ENCODE measurements at places on chromosomes 1 and 21. TPM values are rescaled to one million over a fixed set of nuclear protein-coding genes. Genes with fewer than 3 reads are reported as not detected.

GRCh38 chr1:203120325-203121153, 7.0 kb upstream of the ADORA1 start:
- no peak for DNase-seq
- H3K4me3 ChIP-seq = no peak overlapping the region
- peaks cover 10% of the 10 kb centered on the region for H3K4me1 ChIP-seq
- no peaks in the 10 kb centered on the region for H3K36me3 ChIP-seq
- H3K27me3 ChIP-seq = peaks cover 43% of the 10 kb centered on the region

GRCh38 chr1:170701962-170702361, 38.0 kb downstream of the PRRX1 start:
- peak overlapping the region; percentile 58 for H3K27ac ChIP-seq
- H3K4me3 ChIP-seq = no peak overlapping the region
- no peaks in the 10 kb centered on the region for H3K27me3 ChIP-seq
- peaks cover 96% of the 10 kb centered on the region for H3K4me1 ChIP-seq
- no peak for DNase-seq
- H3K36me3 ChIP-seq = peaks cover 71% of the 10 kb centered on the region

DNA sequence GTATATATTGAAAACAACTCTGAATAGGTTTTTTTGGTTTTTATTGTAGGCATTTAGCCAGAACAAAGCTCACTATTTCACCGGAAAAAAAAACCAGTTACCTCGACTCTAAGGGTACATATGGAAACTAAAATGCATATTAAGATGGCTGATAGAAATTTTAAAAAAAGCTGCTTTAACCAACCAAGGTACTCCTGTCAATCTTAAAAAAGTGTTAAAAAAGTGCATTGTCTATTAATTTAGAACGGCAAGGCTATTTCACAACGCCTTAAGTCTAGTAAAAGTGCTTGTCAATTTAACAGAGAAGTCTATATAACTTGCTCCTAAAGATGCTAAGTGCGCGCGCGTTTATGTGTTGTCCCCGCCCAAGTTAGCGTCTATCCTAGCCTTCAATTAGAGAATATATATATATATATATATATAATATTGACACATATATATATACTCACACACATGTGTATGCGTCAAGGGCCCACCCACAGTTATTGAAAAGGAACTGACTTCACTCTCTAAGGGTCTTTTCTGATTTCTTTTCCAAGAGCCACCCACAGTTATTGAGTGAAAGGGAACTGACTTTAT, 934 bp downstream of the ASPM start:
- H3K4me3 ChIP-seq = peak overlapping the region; percentile 95
- DNase-seq = no peak
- H3K27ac ChIP-seq = peak overlapping the region; percentile 94
- peaks cover 45% of the 10 kb centered on the region for H3K4me1 ChIP-seq
- no peaks in the 10 kb centered on the region for H3K27me3 ChIP-seq

DNA sequence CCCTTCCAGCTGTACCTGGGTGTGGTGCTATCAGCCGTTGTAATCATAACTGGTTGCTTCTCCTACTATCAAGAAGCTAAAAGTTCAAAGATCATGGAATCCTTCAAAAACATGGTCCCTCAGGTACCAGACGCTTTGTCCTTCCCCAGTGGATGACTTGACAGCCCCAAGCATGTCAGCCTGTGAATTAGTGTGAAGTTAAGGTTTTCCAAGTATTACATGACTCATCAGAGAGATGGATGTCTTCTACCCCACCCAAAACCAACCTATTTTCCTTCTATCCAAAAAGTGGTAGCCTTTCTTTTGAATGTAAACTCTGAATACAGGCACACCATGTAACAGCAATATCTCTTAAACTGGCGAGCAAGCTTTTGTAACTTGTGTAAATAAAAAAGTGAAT, 15.1 kb downstream of the ATP1A1 start:
- H3K4me1 ChIP-seq = peaks cover 4% of the 10 kb centered on the region
- DNase-seq = no peak
- H3K27me3 ChIP-seq = no peaks in the 10 kb centered on the region
- H3K4me3 ChIP-seq = no peak overlapping the region
- no peak overlapping the region for H3K27ac ChIP-seq

- H3K4me3 ChIP-seq = peak overlapping the region; percentile 90
- H3K27me3 ChIP-seq = peaks cover 27% of the 10 kb centered on the region
- DNase-seq = no peak
- no peaks in the 10 kb centered on the region for H3K36me3 ChIP-seq
- H3K4me1 ChIP-seq = peaks cover 68% of the 10 kb centered on the region
- peak overlapping the region; percentile 99 for H3K27ac ChIP-seq
These were observed 14.3 kb downstream of the ADAMTSL4 start for GRCh38 chr1:150563340-150564038.

DNA sequence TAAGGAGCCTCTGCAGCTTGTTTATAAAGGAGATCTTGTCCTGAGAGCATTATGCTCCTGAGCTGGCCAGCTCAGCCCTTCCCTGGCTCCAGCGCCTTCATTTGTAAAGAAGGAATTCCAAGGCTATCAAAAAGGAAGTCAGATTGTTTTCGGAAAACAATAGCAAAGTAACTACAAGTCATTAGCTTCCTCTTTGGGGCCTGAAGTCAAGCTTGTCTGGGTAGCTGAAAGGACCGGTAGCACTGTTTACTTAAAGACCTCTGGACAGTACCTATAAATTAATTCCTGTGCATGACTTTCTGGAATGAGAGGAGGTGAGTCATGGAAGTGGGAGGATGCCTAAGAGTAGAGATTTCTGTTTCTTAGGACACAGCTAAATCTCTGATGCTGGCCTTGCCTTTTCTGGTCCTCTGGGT, 20.7 kb upstream of the GJA5 start:
- H3K27me3 ChIP-seq = peaks cover 10% of the 10 kb centered on the region
- H3K27ac ChIP-seq = no peak overlapping the region
- peaks cover 10% of the 10 kb centered on the region for H3K4me1 ChIP-seq
- no peak for DNase-seq

GRCh38 chr1:184052194-184052559, 647 bp downstream of the TSEN15 start:
- peaks cover 60% of the 10 kb centered on the region for H3K4me1 ChIP-seq
- peak overlapping the region; percentile 97 for H3K4me3 ChIP-seq
- H3K27me3 ChIP-seq = no peaks in the 10 kb centered on the region
- H3K27ac ChIP-seq = peak overlapping the region; percentile 92
- DNase-seq = no peak
- peaks cover 21% of the 10 kb centered on the region for H3K36me3 ChIP-seq

GRCh38 chr1:202154766-202155477, 5.5 kb downstream of the PTPN7 start:
- H3K27me3 ChIP-seq = peaks cover 30% of the 10 kb centered on the region
- H3K4me1 ChIP-seq = peaks cover 10% of the 10 kb centered on the region
- no peak overlapping the region for H3K27ac ChIP-seq
- no peaks in the 10 kb centered on the region for H3K36me3 ChIP-seq
- H3K4me3 ChIP-seq = no peak overlapping the region

- peaks cover 7% of the 10 kb centered on the region for H3K4me1 ChIP-seq
- peaks cover 5% of the 10 kb centered on the region for H3K36me3 ChIP-seq
- DNase-seq = no peak
- no peaks in the 10 kb centered on the region for H3K27me3 ChIP-seq
These were observed 80.7 kb upstream of the TNR start for GRCh38 chr1:175824079-175824478.

DNA sequence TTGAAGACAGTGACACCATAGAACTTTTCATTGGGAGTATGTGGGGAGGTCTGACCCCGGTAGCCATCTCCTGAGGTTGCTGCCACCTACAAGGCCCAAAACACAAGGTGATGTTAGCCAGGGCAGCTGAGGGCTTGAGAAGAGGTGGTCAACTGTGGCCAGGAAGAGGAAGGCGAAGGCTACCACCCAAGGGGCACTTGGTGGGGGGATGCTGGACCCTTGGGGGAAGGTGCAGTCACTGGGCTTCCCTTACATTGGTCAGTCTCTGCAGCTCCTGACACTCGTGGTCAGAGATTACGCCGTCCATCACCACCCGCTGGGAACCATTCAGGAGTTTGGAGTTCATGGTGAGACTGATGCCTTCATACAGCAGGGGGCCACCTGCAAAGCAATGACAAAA, 12.2 kb upstream of the CLDN19 start:
- DNase-seq = no peak
- no peak overlapping the region for H3K4me3 ChIP-seq
- H3K36me3 ChIP-seq = peaks cover 69% of the 10 kb centered on the region
- H3K4me1 ChIP-seq = peaks cover 22% of the 10 kb centered on the region
- peak overlapping the region; percentile 27 for H3K27ac ChIP-seq

- no peak overlapping the region for H3K4me3 ChIP-seq
- H3K27ac ChIP-seq = no peak overlapping the region
- H3K36me3 ChIP-seq = peaks cover 34% of the 10 kb centered on the region
- peaks cover 8% of the 10 kb centered on the region for H3K4me1 ChIP-seq
These were observed 13.2 kb downstream of the ST7L start for GRCh38 chr1:112605633-112606327.

DNA sequence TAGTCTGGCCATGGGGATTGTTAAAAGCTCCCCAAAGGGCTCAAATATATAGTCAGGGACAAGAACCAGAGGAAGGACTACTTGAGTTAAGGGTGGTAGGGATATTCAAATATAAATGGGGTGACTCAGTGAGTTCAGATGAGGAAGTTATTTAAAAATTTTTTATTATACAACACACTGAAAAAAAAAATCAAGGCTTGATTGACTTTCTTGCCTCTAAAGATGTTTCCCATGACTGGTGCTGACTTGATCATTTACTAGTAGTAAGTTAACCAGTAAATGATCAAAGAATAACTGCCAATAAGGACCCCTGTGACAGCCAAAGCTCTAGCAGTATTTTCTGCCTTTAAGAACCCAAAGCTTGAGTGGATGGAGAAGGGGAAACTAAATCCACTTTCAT, 357.6 kb upstream of the NR5A2 start:
- H3K4me1 ChIP-seq = no peaks in the 10 kb centered on the region
- H3K4me3 ChIP-seq = no peak overlapping the region
- no peak overlapping the region for H3K27ac ChIP-seq
- H3K36me3 ChIP-seq = no peaks in the 10 kb centered on the region
- H3K27me3 ChIP-seq = peaks cover 2% of the 10 kb centered on the region
- DNase-seq = no peak

DNA sequence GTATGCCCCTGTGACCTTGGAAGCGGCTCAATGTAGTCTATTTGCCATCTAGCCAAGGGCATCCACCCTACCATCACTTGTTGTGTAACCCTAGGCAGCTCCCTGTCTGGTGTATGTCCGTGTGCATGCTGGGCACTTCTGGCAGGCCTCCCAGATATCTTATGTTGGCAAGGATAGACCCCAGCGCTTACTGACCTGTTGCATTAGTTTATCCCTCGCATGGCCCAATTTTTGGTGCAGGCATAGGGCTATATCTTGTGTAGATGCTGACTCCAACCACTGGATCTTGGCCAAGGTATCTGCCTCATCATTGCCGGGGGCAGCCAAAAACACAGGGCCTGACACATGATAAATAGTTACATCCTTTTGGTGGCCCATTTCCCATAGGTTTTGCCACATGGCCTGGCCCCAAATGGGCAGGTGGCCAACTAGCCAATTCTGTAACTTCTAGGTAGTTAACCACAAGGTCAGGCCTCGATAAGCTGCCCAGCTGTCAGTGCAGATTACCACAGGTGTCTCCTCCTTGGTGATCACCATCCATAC, 14.0 kb upstream of the TBX19 start:
- no peaks in the 10 kb centered on the region for H3K27me3 ChIP-seq
- H3K4me1 ChIP-seq = peaks cover 10% of the 10 kb centered on the region
- H3K36me3 ChIP-seq = no peaks in the 10 kb centered on the region
- no peak for DNase-seq
- H3K27ac ChIP-seq = no peak overlapping the region

GRCh38 chr1:109501644-109502363, 7.7 kb downstream of the AMIGO1 start:
- H3K4me1 ChIP-seq = peaks cover 54% of the 10 kb centered on the region
- H3K27ac ChIP-seq = no peak overlapping the region
- H3K36me3 ChIP-seq = no peaks in the 10 kb centered on the region
- peak overlapping the region; percentile 31 for H3K4me3 ChIP-seq

GRCh38 chr1:119859647-119860046, 36.7 kb downstream of the ADAM30 start:
- H3K4me3 ChIP-seq = peak overlapping the region; percentile 15
- peaks cover 48% of the 10 kb centered on the region for H3K4me1 ChIP-seq
- H3K27me3 ChIP-seq = no peaks in the 10 kb centered on the region
- H3K27ac ChIP-seq = peak overlapping the region; percentile 79

GRCh38 chr21:33185852-33186251, 43.9 kb upstream of the IFNAR2 start:
- no peak overlapping the region for H3K27ac ChIP-seq
- DNase-seq = no peak
- H3K36me3 ChIP-seq = no peaks in the 10 kb centered on the region
- no peaks in the 10 kb centered on the region for H3K4me1 ChIP-seq
- H3K4me3 ChIP-seq = no peak overlapping the region

DNA sequence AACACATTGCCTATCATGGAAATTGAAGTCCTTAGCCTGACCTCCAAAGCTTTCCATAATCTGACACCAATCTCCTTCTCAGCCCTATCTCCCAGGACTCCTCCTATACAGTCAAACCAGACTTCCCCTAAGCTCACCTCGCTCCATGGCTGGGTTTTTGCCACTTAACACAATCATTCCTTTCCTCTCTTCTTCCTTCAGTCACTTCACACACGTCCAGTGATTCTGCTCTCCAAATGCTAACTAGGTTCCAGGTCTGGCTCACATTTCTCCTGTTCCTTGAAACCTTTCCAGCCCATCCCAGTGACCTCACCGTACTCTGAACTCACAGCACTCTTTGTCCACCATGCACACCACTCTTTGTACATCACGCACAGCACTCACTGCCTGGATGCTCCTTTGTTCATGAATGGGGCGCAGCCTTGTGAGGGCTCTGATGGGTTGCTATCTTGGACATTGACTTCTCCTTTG, 98.4 kb downstream of the GLUL start:
- H3K4me1 ChIP-seq = peaks cover 38% of the 10 kb centered on the region
- DNase-seq = no peak
- no peaks in the 10 kb centered on the region for H3K36me3 ChIP-seq
- no peak overlapping the region for H3K27ac ChIP-seq
- peaks cover 5% of the 10 kb centered on the region for H3K27me3 ChIP-seq

GRCh38 chr1:58432851-58433668, 113.5 kb downstream of the OMA1 start:
- no peaks in the 10 kb centered on the region for H3K36me3 ChIP-seq
- H3K27me3 ChIP-seq = no peaks in the 10 kb centered on the region
- peak; percentile 92 for DNase-seq
- no peaks in the 10 kb centered on the region for H3K4me1 ChIP-seq

- DNase-seq = peak; percentile 38
- no peak overlapping the region for H3K27ac ChIP-seq
- peaks cover 59% of the 10 kb centered on the region for H3K27me3 ChIP-seq
- H3K36me3 ChIP-seq = no peaks in the 10 kb centered on the region
- H3K4me3 ChIP-seq = no peak overlapping the region
- H3K4me1 ChIP-seq = no peaks in the 10 kb centered on the region
These were observed 20.1 kb upstream of the S100A10 start for GRCh38 chr1:152013664-152014237.

GRCh38 chr1:162023181-162023546, 505 bp downstream of the OLFML2B start:
- H3K4me1 ChIP-seq = peaks cover 46% of the 10 kb centered on the region
- H3K27ac ChIP-seq = peak overlapping the region; percentile 75
- H3K4me3 ChIP-seq = peak overlapping the region; percentile 94
- H3K36me3 ChIP-seq = peaks cover 10% of the 10 kb centered on the region

- H3K4me3 ChIP-seq = no peak overlapping the region
- no peak overlapping the region for H3K27ac ChIP-seq
- peaks cover 13% of the 10 kb centered on the region for H3K36me3 ChIP-seq
- H3K27me3 ChIP-seq = peaks cover 8% of the 10 kb centered on the region
These were observed 37.3 kb downstream of the OLFML2B start for GRCh38 chr1:161986328-161986727.

Gene OR2G6
- not detected for total RNA-seq

Gene IGSF21
- not detected for total RNA-seq

Gene SUSD4
- total RNA-seq = 0.18 TPM

Gene RBP7
- not detected for total RNA-seq
